Stimulated activated CD8-positive, alpha-beta memory T cell treated with anti-CD3 and anti-CD28 coated beads, Interleukin-15, amount 100 ng/mL, for 4 hours (primary cell): ENCODE measurements at places on chromosomes 3 and 15.

DNA sequence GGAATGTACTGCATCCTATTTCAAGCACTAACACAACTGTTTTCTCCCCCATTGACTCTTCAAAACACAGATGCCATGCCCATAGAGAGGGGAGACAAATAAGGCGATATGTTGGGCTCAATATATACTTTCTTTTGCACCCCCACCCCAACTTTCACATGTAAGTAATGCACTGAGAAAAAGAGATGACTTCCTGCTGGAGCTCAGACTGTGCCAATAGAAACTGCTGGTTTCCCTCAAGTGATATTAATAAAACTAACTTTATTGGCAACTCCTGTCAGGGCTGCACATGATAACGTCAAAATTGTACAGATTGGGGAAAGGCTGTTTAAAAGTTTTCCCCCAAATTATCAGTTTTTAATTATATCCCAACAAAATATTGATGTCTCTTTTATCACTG, 163.0 kb downstream of the TNIK start:
- DNase-seq = no peak

DNA sequence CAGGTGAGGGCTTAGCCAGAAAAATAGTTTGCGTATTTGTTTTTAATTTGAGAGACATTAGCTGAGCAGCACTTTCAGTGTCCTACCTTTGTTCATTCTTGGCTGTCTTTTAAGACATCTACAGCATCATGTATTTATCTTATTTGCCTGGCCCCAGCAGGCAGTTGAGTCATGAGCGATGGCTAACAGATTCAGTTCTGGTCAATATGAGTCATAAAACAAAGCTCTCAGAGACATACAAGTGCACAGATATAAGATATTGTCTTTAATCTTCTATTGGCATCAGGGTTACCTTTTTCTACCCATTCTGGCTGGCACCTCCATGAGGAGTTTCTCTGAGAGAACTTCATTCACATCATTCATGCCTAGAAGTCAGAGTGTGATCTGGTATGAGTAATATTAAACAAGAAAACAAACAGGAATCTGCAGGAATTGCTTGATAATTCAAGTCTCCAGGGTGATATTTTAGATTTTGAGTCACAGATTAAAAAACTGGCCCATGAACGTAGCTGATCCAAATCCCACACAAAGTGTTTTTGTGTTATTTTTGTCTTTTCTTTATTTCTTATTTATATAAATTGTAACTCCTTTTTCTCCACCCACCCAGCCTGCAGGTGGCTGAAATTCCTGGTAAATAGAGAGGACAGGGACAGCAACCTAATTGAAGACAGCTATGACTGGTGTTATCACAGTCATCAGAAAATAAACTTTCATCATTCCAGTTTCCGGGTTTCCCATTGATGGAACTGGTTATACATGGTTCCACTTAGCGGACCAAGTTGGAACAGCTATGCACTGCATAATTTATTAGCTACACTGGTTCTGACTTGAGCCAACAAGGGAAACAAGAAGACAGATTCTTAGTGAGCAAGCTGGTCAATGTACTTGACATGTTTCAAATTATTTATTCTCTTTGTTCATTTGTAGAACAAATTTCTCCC, 47.3 kb downstream of the PLSCR2 start:
- DNase-seq = no peak

DNA sequence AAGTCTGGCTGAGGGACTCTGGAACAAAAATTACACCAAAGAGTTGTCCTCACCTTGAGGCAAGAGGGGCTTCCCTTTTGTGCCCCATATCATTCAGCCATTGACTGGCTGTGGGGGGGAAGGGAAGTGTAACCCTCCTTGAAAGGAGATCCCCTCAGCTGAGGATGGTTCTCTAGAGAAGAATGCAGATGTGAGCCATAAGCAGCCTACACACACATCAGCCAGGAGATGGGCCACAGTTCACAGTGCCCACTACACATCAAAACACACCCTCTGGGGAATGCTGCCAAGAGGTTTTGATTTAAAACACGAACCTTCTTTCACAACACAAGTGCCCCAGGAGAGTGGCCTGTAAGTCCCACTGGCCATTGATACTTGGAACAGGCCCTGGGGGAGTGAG, 231.2 kb upstream of the CTDSPL start:
- no peak for DNase-seq

DNA sequence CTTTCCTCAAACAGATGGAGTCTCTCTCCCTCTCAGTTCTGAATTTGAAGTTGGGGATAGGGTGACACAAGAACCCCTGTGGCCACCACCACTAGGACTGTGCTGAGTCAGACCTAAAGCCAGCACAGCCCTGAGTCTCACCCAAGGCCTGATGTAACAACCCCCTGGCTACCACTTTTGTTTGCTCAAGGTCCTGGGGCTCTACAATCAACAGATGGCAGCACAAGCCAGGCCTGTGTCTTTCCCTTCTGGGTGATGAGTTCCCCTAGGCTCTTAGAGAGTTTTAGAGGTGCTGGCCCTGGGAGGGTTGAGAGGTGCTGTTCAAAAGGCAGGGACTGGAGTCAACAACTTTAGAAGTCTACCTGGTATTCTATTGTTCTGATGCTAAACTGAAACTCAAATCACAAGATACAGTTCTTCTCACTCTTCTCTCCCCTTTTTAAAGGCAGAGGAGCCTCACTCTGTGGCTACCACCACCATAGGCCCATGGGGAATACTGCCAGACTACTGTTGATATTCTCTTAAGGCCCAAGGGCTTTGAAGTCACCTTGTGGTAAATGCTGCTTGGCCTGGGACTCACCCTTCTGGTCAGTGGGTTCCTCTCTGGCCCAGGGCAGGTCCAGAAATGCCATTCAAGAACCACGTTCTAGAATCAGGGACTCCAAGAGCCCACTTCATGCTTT, 6.5 kb downstream of the OR5K4 start:
- DNase-seq = no peak

DNA sequence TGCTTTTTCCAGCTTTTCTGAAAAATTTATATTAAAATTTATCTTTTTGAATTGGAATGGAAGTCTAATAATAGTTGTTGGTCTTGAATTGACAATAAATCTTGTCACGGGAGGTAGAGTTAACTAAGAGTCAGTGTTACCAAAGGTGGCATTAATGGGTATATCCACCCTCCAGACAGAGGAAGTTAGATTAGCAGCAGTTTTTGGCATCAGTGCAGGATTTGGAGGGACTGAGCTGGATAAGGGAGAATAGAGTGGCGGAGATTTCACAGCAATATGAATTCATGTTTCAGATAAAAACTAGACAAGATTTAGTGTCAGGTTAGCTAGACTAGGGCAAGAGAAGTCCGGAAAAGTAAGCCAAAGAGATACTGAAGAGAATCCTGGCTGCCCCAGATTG, 201.3 kb upstream of the ZBTB20 start:
- DNase-seq = no peak

DNA sequence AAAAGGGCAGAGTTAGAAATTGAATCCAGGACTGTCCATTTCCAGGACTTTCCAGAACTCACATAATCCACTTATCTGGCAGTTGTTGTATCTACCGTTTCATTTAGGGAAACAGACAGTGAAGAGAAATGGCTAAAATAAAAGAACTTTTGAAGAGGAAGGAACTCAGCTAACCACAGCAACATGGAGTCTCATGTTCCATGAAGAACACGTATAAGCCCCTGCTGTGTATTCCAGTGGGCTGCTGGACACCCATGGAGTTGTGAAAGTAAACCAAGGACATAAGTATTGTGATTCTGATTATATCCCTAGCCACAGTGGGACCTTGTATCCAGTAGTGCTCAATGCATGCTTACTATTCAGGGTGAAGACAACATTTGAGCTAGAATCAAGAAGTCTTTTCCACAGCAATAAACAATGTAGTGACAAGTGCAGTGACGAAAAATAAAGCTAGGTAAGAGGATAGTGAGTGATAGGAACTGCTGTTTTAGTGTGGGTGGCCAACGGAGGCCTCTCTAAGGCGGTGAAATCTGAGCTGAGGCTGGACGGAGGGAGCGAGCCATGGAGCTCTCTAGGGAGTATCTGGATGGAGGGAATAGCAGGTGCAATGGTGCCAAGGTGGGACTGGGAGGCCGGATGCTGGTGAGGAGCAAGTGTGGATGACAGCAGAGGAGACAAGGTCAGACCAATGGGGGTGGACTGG, 26.8 kb upstream of the TRH start:
- no peak for DNase-seq
